ENCODE measurements at places on chromosomes 11 and 22.
A peak's percentile ranks its signal among the peaks of the same experiment; 100 is the strongest.

DNA sequence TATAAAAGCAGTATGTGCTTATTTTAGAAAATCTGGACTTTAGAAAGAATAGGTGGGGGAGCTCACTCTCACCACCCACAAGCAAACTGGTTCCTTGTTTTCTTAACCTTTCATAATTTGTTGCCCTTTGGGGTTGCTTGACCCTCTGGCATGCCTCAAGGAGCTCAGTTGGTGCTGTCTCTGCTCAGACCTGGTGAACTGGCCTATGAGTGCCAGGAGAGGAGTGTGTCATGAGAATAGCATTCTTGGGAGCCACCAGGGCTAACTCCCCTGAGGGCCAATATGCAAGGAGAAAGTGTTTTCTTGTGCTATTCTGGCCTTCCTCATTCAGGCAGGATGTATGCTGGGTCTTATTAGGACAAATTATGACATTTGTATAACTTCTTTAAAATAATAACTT, 21.0 kb upstream of the AMOTL1 start:
- DNase-seq: no peak

DNA sequence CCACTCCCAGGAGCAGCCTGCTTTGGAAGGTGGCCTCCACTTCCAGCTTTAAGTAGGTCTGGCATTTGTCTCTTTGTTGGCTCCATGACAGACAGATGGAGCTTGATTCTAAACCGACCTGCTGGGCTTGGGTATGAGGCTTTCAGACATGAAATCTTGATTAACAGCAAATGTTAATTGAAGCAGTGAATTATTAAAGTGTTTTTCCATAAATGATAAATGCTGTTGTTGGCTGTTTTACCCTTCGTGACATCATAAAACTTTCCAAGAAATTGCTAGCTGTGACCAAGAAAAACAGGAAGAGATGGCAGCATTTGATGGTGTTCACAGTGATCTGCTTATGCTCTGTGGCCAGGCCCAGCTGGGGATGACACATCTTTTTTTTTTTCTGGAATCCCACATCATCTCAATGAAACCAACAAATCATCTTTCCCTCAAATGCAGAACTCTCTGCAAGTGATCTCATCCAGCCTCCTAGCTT, 66.1 kb downstream of the RBMXL2 start:
- no peak for DNase-seq

DNA sequence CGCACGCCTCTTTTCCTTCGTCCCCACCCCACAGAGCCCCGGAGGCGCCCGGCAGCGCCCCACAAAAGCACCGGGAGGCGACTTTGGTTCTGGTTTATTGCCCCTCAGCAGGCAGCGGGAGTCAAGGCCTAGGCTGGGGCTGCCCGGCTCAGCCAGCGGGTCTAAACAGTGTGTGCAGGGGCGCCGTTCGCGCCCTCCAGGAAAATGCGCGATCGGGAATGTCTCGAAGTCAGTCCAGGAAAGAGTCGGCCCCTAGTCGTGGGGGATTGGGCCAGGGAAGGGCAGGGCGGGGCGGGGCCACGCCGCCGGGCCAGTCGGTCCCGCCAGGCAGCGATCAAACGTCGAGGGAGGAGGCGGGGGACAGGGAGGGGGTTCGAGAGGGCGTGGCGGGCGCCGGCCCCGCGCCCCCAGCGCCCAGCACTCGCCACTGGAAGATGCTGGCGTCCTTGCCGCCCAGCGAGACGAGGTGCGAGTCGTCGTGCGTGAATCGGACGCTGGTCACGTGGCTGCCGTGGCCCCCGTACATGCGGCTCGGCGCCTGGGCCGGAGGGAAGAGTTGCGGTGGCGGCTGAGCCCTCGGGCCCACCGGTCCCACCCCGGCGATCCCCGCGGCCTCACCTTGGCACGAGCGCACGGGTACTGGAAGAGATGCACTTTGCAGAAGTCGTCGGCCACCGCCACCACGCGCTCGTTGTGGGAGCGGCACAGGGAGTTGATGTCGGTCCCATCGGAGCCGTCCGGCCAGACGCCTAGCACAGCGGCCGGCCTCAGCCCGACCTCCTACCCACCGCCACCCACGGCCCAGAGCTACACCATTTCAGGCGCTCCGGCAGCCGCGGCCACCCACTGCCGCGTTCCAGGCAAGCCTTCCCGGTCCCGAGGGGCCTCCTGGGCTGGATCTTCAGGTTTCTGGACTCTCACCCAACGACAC, 741 bp upstream of the MTA2 start:
- no peak for DNase-seq

GRCh38 chr22:33781411-33781810, 138.9 kb downstream of the LARGE1 start:
- DNase-seq: no peak

DNA sequence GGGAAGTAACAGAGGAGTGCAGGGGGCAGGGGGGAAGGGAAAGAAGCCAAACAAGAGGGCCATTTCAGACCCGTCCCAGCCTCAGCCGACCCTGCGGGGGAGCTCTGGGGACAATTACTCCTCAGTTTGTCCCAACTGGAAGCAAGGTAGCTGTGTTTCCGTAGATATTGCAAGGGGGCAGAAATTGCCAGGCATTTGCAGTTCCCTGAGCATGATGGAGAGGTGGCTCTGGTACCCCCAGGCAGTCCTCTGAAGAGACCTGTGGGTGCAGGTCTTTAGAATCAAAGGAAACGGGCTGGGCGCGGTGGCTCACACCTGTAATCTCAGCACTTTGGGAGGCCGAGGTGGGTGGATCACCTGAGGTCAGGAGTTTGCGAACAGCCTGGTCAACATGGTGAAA, 13.8 kb upstream of the JAM3 start:
- DNase-seq: no peak

GRCh38 chr11:44290208-44290607, 19.7 kb downstream of the ALX4 start:
- no peak for DNase-seq

DNA sequence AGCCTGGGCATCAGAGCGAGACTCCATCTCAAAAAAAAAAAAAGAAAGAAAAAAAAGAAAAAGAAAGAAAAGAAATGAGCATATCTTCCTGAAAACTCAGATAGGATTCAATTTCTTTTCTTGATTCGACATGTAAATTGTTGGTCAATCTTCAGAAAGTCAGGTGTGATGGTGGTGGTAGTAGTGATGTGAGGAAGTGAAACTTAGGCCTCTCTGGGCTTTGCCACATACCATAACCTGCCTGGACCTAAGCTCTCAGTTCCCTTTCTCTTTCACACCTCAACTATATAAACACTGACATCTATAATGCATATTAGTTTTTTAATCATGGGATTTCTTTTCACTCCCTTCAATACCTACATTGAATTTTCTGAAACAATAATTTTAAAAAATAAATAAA, 98.0 kb upstream of the TBCEL start:
- DNase-seq: no peak

DNA sequence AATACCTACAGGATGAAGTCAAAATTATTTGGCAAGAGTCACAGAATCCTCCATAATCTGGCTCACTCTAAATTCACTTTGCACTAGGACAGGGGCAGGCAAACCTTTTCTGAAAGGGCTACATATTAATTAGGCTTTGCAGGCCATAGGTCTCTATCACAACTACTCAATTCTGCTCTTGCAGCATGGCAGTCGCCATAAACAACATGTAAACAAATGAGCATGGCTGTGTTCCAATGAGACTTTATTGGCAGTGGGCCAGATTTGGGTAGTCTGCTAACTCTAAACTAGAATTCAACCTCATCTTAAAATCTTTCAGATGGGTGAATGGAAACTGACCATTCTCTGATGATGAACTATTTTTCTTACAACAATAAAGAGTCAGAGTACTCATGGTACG, 5.8 kb downstream of the THRSP start:
- no peak for DNase-seq

- no peak for DNase-seq
Observed at GRCh38 chr11:10450462-10451425, 4.3 kb upstream of the AMPD3 start.

DNA sequence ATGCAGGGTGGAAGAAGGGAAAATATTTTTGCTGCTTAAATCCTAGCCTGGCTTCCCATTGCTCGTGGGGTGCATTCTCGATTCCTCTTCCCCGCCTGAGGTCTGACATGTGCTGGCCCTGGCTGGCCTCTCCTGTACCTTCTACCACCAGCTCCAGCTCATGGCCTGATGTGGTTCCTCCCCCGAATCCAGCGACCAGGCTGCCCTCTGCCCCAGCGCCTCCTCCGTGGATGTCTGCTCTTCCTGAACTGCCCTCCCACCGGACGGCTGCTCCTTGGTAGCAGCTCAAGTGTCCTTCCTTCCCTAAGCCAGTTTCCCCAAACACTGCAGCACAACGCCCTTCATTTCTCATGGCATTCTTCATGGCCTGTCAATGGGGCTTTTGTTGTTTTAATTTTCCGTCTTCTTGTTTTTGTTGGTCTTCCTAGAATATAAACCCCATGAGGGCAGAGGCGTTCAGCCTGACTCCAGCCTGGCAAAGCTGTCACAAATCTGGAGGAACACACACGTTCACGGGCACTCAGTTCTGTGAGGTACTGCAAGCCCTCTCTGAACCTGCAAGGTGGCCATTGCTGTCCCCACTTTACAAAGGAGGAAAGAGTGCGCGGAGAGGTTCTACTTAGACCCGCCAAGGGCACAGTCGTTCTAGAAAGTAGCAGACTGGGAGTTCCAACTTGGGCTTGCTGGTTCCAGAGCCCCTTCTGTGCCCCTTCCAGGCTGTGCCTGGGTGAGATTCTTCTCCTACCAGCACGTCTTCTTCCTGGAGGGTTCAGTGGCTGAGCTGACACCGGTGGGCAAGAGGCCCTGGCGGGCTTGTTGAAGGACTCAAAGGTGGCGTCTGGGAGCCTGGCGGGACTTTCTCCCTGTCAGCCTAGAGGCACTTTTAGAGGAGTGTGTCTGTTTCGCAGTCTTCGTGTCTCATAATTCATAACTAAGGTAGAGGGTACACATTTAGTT, 953 bp upstream of the LRP5 start:
- no peak for DNase-seq

GRCh38 chr11:61842528-61842820, 14.4 kb downstream of the FADS2 start:
- no peak for DNase-seq

- no peak for DNase-seq
Observed at GRCh38 chr11:84249344-84250135, 963.4 kb upstream of the CCDC90B start.

GRCh38 chr22:38181453-38182200, at the start of gene PLA2G6:
Gene PLA2G6, minus strand, starts transcription at chr22:38181830. Its CDS starts 12,404 bp downstream, at chr22:38169426.
- peak; percentile 99 for DNase-seq
